Right ventricle myocardium inferior (tissue), 1 donor: ENCODE measurements at places on chromosomes 11 and 22. TPM values are rescaled to one million over a fixed set of nuclear protein-coding genes. Genes with fewer than 3 reads are reported as not detected.

The KCNJ1 gene
- not detected for total RNA-seq

The BUD13 gene
- total RNA-seq = 7.8 TPM

The UBASH3B gene
- 3.5 TPM for total RNA-seq

The OR6A2 gene
- not detected for total RNA-seq

DNA sequence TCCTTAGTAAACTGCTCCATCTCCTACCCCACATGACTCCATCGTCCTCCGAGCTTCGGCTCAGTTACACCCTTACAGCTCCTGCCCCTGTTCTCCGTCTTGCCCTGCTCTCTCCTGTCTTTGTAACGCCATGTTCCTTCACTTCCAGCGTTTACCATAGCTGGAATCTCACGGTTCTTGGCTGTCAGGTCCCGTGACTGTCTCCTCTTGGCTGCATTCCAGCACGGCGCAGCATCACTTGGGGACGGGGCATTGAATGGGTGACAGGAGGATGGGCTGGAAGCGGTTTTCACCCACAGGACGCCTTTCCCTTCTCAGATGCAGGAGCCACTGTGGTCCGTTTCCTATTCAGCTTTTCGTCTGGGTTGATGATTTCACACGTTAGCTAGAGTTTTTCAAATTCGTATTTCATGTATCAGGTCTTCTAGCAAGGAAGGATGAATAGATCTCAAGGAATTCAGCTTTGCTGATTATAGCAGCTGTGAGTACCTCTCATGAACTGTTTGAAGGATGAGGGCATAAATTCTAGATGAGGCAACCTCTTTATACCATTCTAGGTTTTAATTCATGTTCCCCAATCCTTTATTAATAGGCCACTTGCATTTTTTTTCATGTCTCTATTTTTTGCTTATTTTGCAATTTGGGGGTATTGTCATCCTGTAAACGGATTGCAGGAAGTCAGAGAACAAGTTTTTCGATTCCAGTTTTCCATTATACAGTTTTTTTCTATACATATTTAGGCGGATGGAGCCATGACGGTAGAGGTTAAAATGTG is 29.1 kb downstream of the ZBED4 start:
- DNase-seq = no peak

DNA sequence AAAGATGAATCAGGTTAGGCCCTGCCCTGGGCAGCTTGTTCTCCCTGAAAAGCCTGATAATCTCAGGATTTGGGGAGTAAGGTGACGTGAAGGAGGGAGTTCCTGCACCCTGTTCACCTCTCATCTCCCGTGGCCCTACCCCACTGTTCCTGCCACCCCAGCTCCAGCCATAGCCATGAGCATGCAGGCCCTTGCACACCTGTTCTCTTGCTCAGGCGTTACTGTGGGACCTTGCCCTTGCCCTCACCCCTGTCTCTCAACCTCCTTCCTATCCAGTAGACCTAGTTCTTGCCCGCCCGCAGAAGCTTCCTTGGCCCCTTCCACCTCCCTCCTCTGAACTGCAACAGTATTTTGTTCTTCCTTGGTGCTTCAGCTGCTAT is 15.0 kb downstream of the TSKU start:
- no peak for DNase-seq

GRCh38 chr11:65700399-65700798 is 11.7 kb upstream of the KAT5 start:
- no peak for DNase-seq

DNA sequence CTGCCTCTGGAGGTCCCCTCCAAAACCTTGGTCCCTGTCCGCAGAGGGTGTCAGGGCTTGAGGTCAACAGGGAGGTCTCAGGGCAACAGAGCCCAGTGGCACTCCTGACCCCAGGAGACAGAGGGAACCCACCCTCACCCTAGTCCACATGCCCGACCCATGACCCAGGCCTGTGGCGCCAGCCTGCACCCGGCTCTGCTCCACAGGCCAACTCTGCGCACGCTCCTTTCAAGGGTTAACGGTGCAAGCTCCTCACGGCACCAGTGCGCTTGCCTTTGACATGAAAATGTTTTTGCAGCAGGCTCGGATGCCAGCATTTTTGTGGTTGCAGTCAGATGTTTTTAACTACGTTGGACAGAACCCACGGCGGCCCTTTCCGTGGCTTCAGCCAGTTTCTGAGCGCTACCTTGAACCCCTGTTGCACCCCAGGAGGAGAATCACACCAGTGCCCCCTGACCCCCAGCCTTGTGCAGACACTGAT is 68.6 kb downstream of the CDKN1C start:
- peak; percentile 73 for DNase-seq

DNA sequence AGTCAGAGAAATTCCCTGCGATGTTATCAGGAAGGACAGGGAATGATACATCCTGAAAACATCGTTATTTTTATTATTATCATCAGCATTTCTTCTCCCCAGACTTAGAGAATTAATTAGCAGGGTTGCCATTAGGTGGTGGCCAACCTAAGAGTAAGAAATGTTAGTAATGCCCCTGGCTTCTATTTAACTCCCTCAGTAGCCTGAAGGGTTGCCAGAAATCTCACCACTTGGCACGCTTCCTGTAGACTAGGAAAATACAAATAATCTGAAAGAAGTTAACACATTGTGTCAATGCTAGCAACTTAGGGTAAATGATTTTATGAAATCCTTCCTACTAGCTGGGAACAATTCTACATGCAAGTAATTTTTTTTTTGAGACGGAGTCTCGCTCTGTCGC is 45.5 kb downstream of the ENDOD1 start:
- no peak for DNase-seq

GRCh38 chr11:16555956-16556355 is 182.5 kb upstream of the C11orf58 start:
- no peak for DNase-seq
